ENCODE measurements at places on chromosomes 13 and 19.

- DNase-seq, result no peak
These were observed 8.6 kb downstream of the CRB3 start for GRCh38 chr19:6472713-6473112.

- DNase-seq, result peak; percentile 76
These were observed 14.1 kb downstream of the KLF2 start for GRCh38 chr19:16338470-16339360.

DNA sequence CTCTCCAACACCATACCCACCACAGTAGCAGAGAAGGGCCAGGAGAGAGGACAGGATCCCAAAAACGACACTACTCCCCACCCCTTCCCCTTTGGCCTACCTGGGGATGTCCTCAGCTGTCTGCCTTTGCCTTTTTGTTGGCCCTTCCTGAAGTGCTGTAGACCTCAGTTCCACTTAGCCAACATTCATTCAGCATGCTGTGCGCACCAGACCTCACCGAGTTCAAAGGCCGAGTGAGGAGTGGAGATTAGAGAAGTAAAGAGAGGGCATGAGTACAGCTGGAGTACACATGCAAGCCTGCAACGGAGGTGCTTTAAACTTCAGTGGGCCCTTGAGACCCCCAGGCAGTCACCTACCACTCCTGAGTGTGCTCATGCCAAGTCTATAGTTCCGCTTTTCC lies 99.0 kb downstream of the TEX26 start:
- no peak for DNase-seq

- no peak for DNase-seq
These were observed 10.3 kb downstream of the GNA15 start for GRCh38 chr19:3145909-3146676.

DNA sequence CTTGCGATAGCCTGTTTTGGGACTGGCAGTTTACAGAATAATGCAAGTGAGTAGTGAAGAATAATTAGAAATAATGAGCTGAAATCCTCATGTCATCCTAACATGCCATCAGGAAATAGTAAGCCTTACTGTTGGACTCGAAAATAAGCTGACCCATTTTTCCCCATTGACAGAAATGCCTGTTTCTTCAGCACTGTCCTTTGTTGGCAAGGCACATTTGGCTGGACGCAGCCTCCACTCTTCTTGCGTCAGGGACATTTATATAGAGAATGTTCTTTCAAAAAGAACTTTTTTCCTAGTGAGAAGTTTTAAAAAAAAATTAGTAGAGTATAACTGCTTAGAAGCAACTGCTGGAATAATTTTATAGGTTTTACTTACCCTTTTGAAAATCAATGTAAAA lies 47.1 kb downstream of the ARHGAP35 start:
- no peak for DNase-seq

- no peak for DNase-seq
These were observed 436.6 kb upstream of the KLF12 start for GRCh38 chr13:74570834-74571233.

DNA sequence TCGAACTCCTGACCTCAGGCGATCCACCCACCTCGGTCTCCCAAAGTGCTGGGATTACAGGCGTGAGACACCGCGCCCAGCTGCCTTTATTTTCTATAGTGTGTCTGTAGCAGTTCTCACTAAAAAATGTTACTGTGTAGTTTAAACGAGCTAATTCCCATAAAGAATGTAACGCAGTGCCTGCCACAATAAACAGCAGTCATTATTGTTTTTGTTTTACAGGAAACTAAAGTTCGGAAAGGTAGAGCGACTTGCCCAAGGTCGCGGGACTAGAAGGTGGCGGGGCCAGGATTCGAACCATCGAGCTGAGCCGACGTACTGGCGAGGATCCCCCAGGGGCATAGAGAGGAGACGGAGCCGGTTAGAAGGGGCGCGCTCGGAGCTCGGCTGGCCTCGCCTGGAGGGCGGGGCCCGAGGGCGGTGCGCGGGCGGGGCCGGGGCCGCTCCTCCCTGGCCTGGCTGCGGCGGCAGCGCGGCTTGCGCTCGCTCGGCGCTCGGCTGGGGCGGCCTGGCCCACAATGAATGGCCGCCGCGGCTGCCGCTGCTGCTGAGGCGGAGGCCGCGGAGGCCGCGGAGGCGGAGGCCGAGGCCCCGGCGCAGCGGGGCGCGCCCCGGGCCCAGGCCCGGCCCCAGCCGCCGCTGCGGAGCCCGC lies at the start of gene NACC1:
Gene NACC1 (plus strand): TSS at position 493 of the 652 bp plus-strand sequence. CDS start 16,944 bp downstream, outside the sequence.
- peak; percentile 91 for DNase-seq

DNA sequence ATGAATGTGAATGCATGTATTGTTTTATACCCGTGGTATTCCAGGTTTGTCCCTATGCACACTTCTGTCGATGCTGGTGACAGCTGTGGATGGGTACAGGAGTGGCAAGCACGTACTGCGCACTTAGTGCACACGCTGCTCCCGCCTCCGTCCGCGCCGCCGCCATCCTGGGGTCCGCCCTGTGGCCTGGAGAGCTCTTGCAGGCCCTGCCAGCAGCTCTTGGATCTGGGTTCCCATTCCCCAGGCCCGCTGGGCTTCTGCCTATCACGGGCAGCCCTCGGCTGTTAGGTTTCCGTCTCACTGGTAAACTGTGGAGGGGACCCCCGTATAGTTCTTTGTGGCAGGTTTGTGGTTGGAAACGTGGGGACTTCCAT lies 4.0 kb downstream of the GNA11 start:
- DNase-seq, result no peak

DNA sequence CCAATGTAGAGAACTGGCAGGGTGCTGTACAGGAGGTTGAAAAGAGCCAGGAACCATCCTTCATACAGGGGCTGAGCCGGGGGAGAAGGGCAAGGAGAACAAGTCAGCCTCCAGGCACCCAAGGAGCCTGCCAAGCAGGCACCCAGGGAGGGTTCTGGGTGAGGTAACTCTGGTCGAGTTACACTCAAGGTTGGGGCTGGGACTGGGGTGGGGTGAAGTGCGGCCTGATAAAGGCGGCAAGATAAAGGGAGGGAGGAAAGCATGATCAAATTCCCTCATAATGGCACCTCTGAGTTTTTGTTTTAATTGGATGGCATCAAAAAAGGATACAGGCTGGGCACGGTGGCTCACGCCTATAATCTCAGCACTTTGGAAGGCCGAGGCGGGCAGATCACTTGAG lies 25.0 kb downstream of the ATP8B3 start:
- no peak for DNase-seq

GRCh38 chr19:10636304-10636972 lies 11.1 kb downstream of the SLC44A2 start:
- no peak for DNase-seq

DNA sequence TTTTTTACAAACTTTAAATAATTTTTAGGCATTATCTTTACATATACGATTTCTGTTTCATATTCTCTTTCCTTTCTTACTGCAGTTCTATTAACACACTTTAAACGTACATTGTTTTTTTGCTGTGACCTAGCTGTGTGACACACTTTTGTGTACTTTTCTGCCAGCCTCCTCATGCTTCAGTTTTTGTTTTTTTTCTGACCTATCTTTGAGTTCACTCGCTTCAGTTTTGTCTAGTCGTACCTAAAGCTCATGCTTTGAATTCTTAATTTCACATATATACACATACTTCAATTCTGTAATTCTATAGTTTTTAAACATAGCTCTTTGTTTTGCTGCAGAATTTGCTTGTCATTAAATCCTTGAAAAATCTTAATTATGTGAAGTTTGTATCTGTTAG lies 150.4 kb downstream of the PDS5B start:
- DNase-seq, result no peak

DNA sequence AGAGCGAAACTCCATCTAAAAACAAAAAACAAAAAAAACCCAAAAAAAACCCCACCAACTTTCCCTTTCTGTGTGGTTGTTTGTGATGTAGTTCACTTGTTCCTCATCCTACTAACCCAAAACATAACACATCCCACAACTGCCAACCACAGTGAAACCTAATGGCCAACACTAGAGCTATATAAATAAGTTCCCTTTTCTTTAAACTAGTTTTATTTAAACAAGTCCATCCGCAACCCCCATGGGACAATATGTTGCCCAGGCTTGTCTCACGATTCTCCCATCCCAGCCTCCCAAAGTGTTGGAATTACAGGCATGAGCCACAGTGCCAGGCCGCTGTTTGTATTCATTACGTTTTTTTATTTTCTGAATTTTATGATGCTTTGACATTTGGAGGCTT lies 71.2 kb upstream of the ADGRE5 start:
- no peak for DNase-seq

DNA sequence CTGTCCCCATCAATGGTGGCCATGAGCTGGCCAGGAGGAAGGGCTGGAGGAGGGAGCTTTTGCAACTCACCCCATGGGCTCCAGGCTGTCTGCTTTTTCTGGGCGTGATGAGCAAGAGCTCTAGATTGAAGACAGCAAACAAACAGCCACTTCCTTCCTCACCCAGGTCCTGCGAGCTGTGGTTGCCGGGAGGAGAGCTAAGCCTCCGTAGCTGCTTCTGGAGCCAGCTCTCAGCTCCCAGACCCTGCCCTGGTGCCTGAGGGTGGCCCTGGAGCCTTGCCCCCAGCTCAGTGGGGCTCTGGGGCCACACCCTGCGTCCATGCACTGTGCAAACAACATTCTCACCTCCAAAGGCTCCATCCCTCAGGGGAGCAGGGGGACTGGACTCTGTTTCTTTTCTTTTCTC lies 6.2 kb downstream of the MYO1F start:
- DNase-seq, result peak; percentile 80

DNA sequence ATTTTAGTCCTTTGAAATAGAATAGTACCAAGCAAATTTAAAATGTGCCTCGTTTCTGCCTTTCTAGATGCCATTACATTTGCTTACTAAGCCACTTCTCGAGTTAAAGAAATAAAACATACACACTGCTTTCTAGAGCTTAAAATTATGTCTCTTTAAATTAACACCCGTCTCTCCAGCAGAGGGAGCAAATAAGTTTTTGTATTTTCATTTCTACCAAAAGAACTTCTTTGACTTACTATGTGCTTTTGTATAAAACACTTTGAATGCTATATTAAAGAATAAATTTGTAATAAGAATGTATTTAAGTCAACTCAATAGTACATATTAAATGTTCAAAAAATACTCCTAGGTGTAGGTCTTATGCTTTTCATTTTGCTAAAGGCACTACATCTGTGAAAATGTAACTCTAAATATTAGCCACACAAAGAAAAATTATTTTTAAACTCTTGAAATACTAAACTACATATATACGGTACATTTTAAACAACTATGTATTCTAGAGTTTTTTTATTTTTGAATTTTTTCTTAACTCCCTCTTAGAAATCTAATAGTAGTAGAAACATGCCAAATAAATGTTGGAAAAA lies 269.3 kb upstream of the MIR17HG start:
- DNase-seq, result no peak

GRCh38 chr19:18214779-18215433 lies 11.1 kb upstream of the RAB3A start:
- DNase-seq, result no peak

GRCh38 chr19:21912654-21913053 lies 76.7 kb upstream of the ZNF43 start:
- DNase-seq, result no peak

DNA sequence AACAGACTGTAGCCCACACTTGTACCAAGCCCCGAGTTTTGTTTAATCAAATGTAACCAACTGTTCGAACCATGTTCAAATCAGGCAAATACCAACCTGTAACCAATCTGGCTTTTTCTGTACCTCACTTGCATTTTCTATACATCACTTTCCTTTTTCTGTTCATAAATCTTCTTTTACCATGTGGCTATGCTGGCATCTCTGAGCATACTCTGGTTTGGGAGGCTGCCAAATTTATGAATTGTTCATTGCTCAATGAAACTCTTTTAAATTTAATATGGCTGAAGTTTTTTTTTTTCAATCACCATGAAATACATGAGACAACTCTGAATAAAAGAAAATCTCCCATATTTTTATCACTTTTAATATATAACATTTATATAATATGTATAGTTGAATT lies 256.1 kb downstream of the SLITRK6 start:
- DNase-seq, result no peak

- DNase-seq, result no peak
These were observed 454.1 kb upstream of the SGCG start for GRCh38 chr13:22726726-22727125.

GRCh38 chr19:16895467-16896145 lies 6.8 kb downstream of the F2RL3 start:
- no peak for DNase-seq

DNA sequence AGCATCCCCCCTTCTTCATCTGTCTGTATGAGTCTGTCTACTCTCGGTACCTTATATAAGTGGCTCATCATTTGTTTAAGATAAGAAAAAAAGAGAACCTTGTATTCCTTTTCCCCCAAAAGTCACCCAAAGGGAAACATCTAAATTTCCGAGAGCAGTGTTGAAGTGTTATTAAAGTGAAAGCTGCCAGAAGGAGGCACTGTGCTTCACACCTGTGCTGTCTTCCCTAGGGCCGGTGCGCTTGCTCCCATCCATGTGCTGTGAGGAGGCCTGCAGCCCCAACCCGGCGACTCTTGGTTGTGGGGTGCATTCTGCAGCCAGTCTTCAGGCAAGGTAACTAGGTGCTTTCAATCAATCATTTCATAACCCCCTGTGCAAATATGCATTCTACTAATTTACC lies 97.5 kb downstream of the TNFRSF19 start:
- no peak for DNase-seq
